Progenitor cell of endocrine pancreas (in vitro differentiated cells): ENCODE measurements at places on chromosomes 1 and 21. TPM values are rescaled to one million over a fixed set of nuclear protein-coding genes. Genes with fewer than 3 reads are reported as not detected.

GRCh38 chr1:169288011-169288414 lies 79.6 kb downstream of the NME7 start:
- peaks cover 27% of the 10 kb centered on the region for H3K36me3 ChIP-seq
- H3K4me3 ChIP-seq = no peak overlapping the region
- no peak overlapping the region for H3K27ac ChIP-seq
- no peaks in the 10 kb centered on the region for H3K4me1 ChIP-seq
- no peak for DNase-seq

DNA sequence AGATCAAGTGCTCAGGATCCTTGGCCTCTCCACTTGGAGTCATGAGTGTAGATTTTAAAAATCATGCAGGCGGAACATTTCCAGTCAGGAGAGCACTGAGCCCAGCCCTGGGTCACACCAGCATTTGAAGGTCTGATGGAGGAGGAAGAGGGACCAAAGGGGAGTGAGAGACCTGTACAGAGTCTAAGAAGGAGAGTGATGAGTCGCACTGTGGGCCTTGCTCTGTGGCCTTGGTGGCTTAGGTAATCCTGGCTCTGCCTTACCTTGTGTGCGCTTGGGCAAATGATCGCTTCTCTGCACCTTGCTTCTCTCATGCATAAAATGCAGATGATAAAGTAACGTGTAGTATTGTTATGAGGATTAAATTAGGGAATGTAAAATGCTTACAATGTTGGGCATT lies 225.3 kb downstream of the SDCCAG8 start:
- no peak overlapping the region for H3K27ac ChIP-seq
- peaks cover 9% of the 10 kb centered on the region for H3K27me3 ChIP-seq
- DNase-seq = no peak
- peaks cover 8% of the 10 kb centered on the region for H3K4me1 ChIP-seq
- no peak overlapping the region for H3K4me3 ChIP-seq
- H3K36me3 ChIP-seq = peaks cover 1% of the 10 kb centered on the region

DNM3 gene
- total RNA-seq = 0.48 and 1.1 TPM in 2 replicates

DNA sequence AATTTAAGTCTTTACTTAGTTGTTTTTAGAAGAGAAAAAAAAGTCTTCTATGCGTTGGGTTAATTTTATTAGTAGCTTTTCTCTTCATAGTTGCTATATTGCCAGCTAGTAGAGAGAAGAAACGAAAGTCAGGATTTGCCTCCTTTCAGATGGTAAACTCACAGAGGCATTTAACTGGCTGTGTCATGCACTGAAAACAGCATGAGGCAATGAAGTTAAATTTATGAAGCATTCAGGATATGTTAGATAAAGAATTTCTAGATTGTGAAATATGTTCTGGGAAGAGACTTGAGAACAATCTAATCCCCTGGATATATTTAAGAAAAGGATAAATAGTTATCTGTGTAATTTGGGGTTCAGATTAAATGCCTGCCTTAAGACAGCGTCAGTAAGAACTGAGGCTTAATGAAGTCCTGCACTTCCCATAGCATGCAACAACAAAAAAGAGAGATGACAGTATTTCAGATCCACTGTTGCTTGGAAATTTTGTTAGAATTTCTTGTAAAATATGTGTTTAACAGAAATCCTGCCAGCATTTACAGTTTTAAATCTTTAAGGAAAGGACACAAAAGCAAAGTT lies 1.7 kb downstream of the ANGPTL1 start:
- H3K27ac ChIP-seq = no peak overlapping the region
- H3K27me3 ChIP-seq = no peaks in the 10 kb centered on the region
- H3K4me1 ChIP-seq = peaks cover 23% of the 10 kb centered on the region
- H3K36me3 ChIP-seq = peaks cover 7% of the 10 kb centered on the region
- no peak for DNase-seq
- no peak overlapping the region for H3K4me3 ChIP-seq

SLC30A2 gene
- total RNA-seq = 0.13 and 0.17 TPM in 2 replicates

DNA sequence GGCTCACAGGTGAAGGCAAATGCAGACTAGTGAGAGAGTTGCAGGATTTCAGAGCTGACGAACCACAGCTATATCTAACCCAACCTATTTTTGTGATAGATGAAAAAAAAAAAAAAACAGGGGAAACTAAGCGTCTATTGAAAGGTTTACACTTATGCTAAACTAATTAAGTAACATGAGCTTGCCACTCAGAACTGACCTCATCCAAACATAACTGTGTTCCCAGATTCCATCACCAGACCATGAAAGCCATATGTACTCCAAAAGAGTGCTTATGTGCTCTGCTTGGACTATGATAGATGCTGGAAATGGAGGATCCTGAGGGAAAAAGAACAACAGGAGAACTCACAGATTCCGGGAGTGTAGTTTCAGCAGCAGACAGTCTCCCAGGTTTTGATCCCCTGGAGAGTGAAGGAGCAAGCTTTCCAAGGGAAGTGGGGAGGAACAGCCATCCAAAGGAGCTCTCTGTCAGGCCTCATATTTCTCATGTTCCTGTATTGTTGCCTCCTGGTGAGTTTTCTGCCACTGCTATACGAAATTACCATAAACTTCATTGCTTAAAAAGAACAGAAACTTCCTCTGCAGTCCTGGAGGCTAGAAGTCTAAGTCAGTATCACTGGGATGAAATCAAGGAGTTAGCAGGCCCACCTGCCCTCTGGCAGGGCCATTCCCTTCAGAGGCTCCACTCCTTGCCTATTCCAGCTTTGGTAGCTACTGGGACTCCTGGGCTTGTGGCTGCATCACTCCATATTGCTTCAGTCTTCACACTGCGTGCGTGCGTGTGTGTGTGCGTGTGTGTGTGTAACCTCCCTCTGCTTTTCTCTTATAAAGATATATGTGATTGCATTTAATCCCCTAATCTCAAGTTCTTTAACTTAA lies 38.1 kb downstream of the NIBAN1 start:
- DNase-seq = no peak
- no peak overlapping the region for H3K4me3 ChIP-seq
- H3K36me3 ChIP-seq = peaks cover 2% of the 10 kb centered on the region
